ENCODE measurements at places on chromosomes 3 and 15. TPM values are rescaled to one million over a fixed set of nuclear protein-coding genes. Genes with fewer than 3 reads are reported as not detected.

- no peak for DNase-seq
These were observed 696.0 kb downstream of the ZNF385D start for GRCh38 chr3:21055015-21055414.

The CFAP91 gene
- total RNA-seq: 3.7 TPM

The MESD gene
- total RNA-seq: 31.0 TPM

- DNase-seq: no peak
These were observed 17.8 kb upstream of the IQCF6 start for GRCh38 chr3:51796854-51797253.

DNA sequence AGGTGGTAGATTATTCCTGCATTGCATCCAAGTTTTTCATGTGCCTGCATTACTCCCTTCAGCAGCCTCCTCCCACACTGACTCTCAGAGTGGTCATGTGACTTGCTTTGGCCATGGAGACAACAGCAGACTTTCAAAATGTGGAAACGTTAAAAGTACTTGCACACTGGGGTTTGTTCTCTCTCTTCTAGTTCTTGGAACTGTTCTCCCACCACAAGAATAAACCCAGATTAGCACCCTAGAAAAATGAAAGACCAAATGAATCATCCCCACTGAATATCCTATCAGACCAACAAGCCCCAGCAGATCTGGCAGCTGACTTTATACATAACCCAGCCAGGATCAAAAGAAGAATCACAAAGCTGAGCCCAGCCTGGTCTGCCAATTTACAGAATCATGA is 398.5 kb downstream of the VPS13C start:
- no peak for DNase-seq
